NCI-H1436 (cell line): ENCODE measurements at places on chromosomes 2 and 18.

DNA sequence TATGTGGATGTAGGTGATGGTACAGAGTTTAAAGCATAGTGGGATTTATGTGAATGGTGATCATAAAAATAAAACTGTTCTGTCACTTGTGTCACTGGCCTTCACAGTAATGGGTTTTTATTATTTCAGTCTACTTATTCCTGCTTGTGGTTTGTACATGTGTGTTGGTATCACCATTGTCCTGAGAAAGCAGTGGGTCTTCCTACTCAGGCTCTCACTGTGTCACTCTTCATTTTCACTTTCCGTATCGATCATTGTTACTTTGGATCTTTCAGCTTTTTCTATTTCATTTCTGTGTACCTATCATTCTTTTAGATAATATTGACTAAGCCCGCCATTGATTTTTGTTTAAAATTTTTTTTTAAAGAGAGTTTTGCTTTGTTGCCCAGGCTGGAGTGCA lies 7.4 kb downstream of the MRPL30 start:
- no peak for DNase-seq

GRCh38 chr2:149808556-149808955 lies 221.0 kb upstream of the MMADHC start:
- DNase-seq: no peak

GRCh38 chr2:177427316-177427715 lies 34.7 kb downstream of the AGPS start:
- no peak for DNase-seq

DNA sequence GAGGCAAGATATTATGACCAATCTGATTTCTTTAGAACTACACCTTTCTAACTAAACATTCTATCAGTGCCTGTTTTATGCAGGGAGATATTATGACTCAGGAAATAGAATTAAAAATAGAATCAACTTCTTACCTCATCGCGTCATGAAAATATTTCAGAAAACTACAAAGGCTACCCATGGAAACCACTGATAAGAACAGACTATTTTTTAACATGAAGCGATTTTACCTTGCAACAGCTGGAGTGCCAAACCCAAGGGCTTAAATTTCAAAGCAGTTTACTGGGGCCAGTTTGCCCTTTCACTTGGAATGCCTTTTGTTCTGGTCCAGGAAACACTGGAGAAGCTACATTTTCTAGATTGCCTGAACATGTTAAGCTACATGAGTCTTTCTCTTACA lies 304.8 kb upstream of the CCDC68 start:
- DNase-seq: no peak

- no peak for DNase-seq
These were observed 53.7 kb downstream of the EPHA4 start for GRCh38 chr2:221518201-221518934.

GRCh38 chr2:20433249-20433648 lies 13.6 kb upstream of the RHOB start:
- DNase-seq: no peak

- DNase-seq: no peak
These were observed 101.8 kb upstream of the FZD5 start for GRCh38 chr2:207871506-207871905.

- peak; percentile 75 for DNase-seq
These were observed at the start of gene NEMP2 for GRCh38 chr2:190534310-190535120. Gene NEMP2 (minus strand): TSS chr2:190534722. CDS start chr2:190534655, 67 bp downstream.

GRCh38 chr2:113064898-113065297 lies 2.9 kb upstream of the IL1F10 start:
- DNase-seq: no peak

DNA sequence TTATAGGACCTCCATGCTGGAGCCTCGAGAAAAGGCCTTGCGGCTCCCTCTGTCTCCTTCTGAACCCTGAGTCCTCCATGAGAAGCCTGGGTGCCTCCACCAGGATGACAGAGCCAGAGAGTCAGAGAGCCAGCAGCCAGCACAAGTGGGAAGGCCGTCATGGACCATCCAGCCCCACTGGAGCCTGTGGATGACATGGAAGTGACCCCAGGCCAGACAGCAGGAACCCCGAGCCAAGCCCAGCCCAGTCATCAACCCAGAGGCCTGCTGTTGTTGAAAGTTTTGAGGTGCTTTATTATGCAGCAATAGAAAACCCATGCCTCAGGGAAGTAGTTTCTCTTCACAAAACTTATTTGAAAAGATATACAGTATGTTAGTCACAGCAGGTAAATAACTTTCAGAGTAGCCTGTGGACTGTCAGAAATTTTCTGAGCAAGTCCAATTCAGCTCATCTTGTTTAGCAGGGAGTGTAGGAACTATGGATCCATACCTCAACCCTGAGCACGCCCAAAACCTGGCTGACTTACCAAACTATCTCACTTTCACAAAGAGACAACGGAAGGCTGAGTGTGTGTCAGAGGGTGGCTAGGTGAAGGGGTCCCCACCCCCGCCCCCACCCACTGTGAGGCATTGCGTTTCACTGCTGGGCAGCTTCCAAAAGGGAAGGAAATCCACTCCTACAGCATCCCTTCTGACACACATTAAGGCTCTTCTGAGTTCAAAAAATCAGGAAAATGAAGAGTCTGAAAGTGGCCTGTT lies 79.9 kb upstream of the NDUFV2 start:
- DNase-seq: no peak
